ENCODE measurements at places on chromosomes 2 and 18. TPM values are rescaled to one million over a fixed set of nuclear protein-coding genes. Genes with fewer than 3 reads are reported as not detected.

DNA sequence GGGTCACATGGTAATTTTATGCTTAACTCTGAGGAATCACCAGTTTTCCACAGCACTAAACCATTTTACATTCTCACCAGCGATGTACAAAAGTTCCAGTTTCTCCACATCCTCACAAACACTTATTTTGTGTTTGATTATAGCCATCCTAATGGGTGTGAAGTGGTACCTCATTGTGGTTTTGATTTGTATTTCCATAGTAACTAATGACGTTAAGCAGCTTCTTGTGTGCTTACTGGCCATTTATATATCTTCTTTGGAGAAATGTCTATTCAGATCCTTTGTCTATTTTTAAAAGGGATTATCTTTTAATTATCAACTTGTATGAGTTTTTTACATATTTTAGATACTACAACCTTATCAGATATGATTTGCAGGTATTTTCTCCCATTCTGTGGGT lies 42.0 kb downstream of the CCDC150 start:
- DNase-seq: no peak

GRCh38 chr2:102094917-102095316 lies 47.6 kb upstream of the IL1R1 start:
- DNase-seq: no peak

RAMP1 gene
- total RNA-seq: 50.9 TPM

ZCCHC2 gene
- total RNA-seq: 24.2 TPM

DNA sequence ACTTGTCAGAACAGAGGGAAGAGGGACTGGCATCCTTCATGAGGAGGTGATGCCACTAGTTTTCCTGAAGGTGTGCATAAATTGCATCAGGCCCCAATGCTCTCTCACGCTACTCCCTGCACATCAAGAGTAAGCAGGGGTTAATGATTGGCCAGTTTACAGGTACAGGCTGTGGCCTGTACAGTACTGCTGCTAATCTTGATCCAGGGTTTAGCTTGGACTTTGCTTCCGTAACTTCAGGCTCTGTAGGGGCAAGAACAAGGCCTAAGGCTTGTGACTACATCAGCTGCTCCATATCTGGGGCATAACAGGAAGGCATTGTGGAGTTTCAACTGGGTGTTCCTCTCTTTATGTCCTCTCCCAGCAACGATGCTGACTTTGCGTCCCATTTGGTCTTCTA lies 96.8 kb upstream of the FZD7 start:
- no peak for DNase-seq

GRCh38 chr2:160474319-160474645 lies 19.3 kb downstream of the RBMS1 start:
- no peak for DNase-seq

DNA sequence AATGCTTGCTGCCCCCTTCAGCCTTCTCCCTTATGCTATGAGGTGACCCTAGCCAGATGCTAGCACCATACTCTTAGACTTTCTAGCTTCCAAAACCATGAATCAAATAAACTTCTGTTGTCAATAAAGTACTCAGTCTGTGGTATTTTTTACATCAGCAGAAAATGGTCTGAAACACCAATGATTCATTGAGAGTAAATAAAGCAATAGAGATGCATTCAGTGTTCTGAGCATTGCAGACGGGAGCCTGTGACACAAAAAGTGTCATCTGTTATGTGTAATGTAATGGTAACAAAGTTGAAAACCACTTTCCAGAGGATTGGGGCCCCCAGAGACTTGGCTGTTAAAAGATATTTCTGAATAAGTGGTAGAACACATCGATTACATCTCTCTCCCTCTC lies 758.0 kb upstream of the NRXN1 start:
- DNase-seq: no peak

- no peak for DNase-seq
These were observed 324.6 kb downstream of the DYSF start for GRCh38 chr2:71777946-71778345.

LTBP1 gene
- total RNA-seq: 13.4 TPM

SLC16A14 gene
- total RNA-seq: 0.74 TPM

DNA sequence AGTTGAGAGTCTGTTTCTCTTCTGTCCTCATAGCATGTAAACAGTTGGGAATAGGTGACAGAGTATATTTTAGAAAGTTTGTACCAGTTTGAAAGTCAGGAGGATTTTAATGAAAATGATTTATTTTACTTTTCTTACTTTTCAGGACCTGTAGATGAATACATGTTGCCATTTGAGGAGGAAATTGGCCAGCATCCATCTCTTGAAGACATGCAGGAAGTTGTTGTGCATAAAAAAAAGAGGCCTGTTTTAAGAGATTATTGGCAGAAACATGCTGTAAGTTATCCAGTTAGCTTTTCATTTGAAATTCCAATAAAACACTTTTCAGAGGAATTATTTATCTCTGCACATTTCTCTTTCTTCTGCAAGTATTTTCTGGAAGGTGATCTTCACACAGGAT lies 81.1 kb downstream of the ACVR2A start:
- no peak for DNase-seq

- peak; percentile 99 for DNase-seq
These were observed at the start of gene SLC20A1 for GRCh38 chr2:112645310-112646101. TSS of gene SLC20A1 (plus strand) at chr2:112645939. CDS start at chr2:112646829, 890 bp downstream.

ADD2 gene
- 0.11 TPM for total RNA-seq

FBXO48 gene
- total RNA-seq: 1.2 TPM

DNA sequence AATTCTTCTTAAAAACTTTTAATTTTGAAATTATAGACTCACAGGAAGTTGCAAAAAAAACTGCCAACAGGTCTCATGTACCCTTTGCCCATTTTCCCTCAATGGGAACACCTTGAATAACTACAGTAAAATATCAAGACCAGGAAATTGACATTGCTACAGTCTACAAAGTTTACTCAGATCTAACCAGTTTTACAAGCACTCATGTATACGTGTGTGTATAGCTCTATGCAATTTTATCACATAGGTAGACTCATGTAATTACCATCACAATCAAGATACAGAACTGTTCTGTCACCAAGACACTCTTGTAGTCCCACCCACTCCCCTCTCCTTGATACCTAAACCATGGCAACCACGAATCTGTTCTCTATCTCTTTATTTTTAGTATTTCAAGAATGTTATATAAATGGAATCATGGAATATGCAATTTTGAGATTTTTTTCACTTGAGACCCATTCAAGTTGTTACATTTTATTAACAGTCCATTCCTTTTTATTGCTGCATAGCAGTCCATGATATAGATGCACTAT lies 6.6 kb downstream of the HYCC2 start:
- DNase-seq: no peak

DNA sequence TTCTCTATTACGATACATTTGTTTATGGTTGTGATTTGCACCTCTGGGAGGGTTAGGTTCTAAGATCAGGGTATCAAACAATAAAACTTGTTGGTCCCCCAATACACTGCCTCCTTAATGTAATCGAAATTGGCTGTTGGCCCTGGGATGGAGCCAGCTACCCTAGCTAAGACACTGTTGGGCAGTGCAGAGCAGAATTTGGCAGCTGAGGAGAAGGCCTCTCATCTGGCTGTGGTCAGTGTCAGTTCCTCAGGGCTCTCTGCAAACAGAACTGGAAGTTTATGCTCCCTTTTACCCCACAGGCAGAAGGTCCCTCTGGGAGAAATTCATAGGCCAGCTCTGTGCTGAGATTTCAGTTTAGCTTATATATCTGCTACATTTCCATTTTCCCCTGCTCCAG lies 8.6 kb upstream of the HAAO start:
- no peak for DNase-seq

KHK gene
- total RNA-seq: 162 TPM

DNA sequence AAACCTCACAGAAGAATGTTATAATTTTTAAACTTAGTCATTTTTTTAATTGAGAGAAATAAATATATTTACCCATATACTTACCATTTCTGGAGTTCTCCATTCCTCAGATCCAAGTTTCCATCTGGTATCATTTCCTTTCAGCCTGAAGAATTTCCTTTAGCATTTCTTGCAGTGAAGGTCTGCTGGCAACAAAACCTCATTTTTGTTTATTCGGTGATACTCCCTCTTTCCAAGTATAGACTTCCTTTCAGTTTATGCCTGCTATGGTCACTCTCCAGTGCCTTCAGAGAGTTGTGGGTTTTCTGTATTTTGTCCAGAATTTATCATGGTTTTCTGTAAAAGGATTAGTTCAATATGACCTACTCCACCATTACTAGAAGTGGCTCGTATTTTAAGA lies 17.0 kb downstream of the WDPCP start:
- no peak for DNase-seq

KIAA2012 gene
- total RNA-seq: 0.49 TPM

KANSL3 gene
- 22.1 TPM for total RNA-seq

POLE4 gene
- total RNA-seq: 27.9 TPM

DNA sequence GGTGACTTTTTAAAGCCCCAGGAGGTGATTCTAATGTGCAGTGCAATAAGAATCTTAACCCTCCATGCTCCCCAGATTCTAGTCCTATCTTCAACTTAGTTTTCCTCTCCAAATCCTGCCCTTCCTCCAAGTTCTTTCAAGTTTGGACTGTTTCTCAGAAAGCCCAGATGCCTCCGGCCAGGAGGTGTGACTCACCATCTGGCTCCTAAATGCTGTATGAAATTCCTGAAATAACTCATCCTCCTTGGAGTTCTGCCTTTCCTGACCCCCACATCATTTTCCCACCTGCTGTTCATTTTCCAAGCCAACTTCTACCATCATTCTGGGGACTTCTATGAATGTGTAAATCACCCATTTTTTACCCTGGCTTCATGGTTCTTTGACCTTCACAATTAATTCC lies 118.2 kb upstream of the NOL4 start:
- DNase-seq: no peak

- no peak for DNase-seq
These were observed 504.4 kb downstream of the RIT2 start for GRCh38 chr18:42611134-42611533.

LINC00305 gene
- total RNA-seq: not detected

KLF7 gene
- 9.8 TPM for total RNA-seq

GRCh38 chr18:74334242-74334893 lies 18.7 kb downstream of the C18orf63 start:
- no peak for DNase-seq

SERPINB11 gene
- not detected for total RNA-seq

Measured in right lobe of liver (tissue), 6 donors.